CD4-positive, alpha-beta T cell treated with Interleukin-2 at 100 ng/mL for 4 hours (primary cell): ENCODE measurements at places on chromosomes 1 and 21.

DNA sequence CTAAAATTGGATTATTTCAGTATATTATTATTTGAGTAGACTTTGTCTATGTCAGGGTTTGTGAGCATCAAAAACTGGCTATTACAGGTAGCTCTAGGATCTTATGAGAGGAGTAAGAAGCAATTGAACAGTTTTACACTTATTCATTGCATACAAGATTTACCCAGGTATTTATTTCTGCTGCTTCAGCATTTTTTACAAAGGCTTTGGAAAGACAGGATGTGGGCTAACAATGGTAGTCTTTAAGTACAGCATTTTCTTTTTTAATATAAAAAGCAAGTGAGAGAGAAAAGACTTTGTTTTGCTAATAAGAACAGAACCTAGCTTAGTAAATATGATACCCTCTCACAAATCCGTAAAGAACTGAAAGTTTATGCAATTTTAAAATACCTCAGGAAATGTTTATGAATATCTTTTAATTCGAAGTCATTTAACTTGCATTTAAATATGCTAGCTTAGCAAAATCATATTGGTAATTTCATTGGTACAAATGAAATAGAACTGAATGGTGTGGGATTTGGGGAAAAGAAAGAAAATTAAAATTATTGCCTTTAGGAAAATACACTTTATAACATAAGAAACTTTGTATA lies 32.1 kb upstream of the RGS18 start:
- DNase-seq, result no peak

DNA sequence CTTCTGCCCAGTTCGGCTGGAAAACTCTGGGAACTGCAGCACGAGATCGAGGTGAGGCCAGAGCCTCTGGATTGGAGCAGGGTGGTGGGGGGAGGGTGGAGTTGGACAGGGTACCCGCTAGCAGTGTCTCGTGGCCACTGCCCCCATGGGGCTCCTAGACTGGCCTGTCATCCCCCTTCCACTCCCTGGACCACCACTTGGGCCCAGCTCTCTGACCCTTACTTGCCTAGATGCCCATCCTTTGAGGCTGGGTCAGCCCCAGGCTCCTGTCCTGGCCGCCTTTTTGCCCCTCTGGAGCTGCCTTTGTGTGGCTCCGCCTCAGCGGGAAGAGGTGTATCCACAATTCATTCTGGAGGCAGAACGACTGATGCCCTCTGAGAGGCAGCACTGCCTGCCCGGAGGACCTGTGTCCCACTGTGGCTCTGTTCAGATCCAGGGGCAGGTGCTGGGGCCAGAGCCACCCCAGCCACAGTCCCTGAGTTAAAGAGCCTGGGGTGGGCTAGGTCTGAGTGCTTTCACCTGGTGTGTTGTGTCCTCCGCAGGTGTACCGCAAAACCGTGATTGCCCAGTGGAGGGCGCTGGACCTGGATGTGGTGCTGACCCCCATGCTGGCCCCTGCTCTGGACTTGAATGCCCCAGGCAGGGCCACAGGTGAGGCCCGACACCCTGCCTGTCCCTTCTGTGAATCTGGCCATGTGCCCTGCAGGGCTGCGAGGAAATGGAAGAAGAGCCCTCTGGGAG lies 17.7 kb downstream of the FAAH start:
- no peak for DNase-seq

DNA sequence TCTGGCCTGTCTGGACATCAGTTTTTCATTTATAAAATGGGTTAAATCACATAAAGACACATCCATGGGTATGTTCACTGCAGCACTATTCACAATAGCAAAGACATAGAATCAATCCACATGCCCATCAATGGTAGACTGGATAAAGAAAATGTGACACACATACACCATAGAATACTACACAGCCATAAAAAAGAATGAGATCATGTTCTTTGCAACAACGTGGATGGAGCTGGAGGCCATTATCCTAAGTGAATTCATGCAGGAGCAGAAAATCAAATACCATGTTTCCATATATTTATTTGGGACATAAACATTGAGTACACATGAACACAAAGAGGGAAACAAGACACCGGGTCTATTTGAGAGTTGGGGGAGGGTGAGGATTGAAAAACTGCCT lies 28.1 kb downstream of the ZBTB8OS start:
- DNase-seq, result no peak

DNA sequence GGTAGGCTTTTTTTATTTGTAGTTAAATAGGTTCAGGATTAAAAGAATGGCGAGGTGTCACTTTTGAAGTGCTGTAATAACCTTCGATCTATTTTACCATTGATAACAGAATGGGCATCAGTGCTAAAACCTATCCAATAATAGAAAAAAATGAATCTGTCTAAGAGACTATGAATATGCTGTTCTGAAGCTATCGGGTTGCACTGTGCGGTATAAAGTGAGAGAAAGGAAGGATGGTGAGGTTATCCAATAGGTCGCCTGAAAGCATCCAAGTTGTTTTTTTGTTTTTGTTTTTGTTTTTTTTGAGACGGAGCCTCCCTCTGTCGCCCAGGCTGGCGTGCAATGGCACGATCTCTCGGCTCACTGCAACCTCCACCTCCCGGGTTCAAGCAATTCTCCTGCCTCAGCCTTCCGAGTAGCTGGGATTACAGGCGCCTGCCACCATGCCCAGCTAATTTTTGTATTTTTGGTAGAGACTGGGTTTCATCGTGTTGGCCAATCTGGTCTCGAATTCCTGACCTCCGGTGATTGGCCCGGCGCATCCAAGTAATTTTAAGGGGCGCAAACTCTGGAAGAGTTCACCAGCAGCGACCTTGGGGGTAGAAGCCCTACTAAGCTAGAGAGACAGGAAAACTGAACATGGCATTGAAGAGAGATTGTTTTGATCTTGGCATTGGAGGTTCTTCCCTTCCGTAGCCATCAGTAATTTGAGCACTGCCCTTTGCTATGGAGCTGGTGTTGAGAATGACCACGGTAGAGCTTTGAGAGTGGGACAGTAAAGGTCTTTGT lies 8.7 kb upstream of the MDM4 start:
- DNase-seq, result peak; percentile 28

DNA sequence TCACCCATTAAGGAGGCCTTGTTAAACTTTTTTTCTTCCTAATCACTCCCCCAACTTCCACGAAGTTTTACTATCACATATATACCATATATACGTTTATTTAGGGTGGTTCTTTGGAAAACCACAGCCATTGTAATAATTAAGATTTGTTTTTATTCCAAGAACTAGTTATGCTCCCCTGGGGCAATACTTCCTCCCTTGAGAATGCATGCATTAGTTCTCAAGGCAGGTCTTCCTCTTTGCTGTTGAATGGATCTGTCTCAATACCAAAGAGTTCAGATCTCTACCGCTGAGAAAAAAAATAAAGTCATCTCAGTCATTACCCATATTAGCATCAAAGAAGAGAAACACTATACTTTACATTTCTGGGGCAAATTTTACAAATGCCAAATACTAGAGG lies 567.7 kb upstream of the RGS18 start:
- no peak for DNase-seq

DNA sequence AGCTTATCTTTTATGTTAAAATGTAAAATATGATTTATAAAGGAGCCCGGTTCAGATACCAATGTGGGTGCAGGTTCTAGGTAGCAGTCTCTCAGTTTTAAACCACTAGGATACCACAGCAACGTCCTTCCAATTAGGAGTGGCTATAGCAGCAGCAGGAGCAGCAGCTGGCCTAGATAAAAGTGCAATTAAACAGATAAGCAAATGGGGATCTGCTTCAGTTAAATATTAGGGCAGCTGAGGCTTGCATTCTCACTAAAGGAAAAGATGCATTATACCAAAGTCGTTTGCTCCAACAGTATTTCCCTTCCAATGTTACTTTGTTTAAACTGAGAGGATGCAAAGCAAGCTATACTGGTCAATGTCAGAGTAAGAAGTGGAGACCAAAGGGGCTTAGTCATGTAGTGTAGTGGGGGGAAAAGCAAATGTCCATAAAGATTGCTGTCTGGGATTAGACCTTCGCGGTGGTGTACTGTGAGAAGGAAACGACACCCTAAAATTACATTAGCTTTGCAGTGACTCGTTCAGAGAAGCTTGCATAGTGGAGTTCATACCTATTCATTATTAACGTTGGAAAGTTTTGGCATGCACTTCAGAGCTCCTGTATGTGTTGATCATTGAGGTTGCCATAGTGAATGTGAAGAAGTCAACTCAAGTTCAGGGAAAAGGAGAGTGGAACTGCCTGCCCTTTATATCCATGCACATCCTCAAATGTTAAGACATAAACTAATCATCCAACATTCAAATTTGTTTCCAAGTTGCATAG lies 272.2 kb downstream of the VAV3 start:
- DNase-seq, result no peak

GRCh38 chr1:90114521-90115141 lies 119.7 kb downstream of the ZNF326 start:
- DNase-seq, result peak; percentile 26

DNA sequence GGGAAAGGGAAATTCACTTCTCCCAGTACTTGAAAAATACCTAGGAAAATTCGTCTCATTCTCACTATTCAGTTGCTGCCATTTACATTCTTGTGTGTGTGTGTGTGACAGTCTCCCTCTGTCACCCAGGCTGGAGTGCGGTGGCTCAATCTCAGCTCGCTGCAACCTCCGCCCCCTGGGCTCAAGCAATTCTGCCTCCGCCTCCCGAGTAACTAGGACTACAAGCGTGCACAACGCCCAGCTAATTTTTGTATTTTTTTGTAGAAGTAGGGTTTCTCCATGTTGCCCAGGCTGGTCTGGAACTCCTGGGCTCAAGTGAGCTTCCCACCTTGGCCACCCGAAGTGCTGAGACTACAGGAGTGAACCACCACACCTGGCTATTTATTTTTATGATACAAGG lies 1.2 kb downstream of the SNAPIN start:
- DNase-seq, result no peak

GRCh38 chr1:111513410-111514020 lies 10.1 kb upstream of the ADORA3 start:
- no peak for DNase-seq
